ENCODE measurements at places on chromosomes 13 and 19.
A peak's percentile ranks its signal among the peaks of the same experiment; 100 is the strongest.

DNA sequence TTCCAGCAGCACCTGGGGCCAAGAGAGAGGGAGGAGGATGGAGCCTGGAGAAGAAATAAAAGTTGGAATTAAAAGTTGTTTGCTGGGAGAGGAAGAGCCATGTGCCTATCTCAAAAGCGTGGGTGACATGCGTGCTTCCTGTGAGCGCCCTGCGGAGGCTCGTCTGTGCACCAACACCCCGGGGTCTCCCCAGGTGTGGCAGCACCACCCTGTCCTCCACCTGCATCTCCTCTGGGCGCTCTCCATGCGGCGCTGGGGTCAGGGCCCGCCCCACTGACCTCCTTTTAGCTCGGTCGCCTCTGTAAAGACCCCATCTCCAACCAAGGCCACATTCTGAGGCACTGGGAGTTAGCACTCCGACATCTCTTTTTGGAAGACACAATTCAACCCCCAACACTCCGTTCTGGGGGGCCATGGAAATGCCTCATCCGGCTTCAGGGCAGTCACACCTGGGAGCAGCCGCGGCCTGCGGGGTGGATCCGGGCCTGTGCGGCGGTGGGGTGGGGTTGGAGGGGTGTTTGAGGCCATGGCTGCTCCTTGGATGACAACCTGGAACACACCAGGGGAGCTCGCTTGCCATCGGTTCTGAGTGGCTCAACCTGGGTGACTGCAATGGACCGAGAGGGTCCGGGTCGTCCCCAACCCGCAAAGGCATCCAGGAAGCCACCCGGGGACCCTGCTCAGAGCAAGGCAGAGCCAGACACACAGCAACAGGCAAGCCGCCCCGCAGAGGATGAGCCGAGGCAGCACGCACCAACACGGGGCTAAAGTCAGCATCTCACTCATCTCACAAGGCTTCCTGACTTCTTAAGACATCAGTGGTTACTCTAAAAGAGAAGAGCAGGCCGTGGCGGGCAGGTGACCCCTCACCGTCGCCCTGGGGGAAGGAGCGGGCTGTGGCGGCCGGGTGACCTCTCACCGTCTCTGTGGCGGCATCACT is 79.4 kb upstream of the MCF2L start:
- no peak for DNase-seq

- DNase-seq = no peak
Observed at GRCh38 chr19:47631681-47632446, 22.9 kb downstream of the BICRA start.

- DNase-seq = no peak
Observed at GRCh38 chr19:54152878-54153524, 6.5 kb downstream of the LENG1 start.

DNA sequence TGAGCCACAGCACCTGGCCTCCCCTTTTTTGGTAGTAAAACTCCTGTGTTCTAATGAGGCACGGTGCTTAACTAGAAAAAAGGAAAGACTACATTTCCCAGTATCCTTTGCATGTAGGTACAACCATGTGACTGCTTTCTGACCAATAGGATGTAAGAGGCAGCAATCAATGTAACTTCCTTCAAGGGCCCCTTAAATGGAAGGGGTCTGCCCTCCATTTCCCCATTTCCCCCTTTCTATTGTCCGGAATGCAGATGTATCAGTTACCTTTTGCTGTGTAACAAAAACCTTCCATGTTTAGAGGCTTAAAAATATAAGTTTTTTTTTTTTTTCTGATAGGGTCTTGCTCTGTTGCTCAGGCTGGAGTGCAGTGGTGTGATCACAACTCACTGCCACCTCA is 2.2 kb downstream of the GPR32 start:
- no peak for DNase-seq

DNA sequence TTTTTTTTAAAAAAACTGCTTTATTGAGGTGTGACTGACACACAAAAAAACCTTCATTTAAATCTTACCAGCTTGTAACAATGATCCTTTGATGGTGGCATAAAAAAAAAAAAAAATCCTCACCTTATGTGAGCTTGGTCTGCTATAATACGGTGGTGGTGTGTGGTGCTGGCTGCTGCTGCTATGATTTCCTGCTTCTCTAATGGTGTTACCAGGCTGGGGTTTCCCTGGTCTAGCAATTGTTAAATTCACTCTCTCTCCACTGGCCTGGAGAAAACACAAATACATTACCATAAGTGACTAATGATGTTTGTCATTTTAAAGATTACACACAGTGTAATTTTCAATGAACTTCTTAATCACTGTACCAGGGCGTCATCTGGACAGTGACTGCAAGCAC is 60.6 kb downstream of the LNX2 start:
- no peak for DNase-seq

DNA sequence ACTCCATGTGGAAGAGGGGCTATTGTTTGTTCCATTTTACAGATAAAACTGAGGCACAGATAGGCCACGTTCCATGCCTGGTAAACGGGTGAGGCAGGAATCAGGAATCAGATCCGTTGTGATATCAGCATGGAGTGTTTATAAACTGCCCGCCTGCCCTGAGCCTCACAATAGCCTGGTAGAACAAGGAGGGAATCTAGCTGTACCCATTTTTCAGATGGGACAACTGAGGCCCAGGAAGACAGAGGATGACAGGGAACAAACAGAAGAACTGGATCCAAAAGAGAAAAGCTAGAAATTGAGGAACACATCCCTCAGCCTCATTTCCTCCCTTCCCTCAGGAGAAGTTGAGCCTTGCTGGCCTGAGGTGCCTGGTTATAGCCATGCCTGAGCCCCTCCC is 32.5 kb downstream of the CERS4 start:
- no peak for DNase-seq

- DNase-seq = no peak
Observed at GRCh38 chr19:45307361-45307760, 15.3 kb downstream of the CKM start.

- no peak for DNase-seq
Observed at GRCh38 chr13:52850396-52851136, 2.1 kb upstream of the PCDH8 start.

DNA sequence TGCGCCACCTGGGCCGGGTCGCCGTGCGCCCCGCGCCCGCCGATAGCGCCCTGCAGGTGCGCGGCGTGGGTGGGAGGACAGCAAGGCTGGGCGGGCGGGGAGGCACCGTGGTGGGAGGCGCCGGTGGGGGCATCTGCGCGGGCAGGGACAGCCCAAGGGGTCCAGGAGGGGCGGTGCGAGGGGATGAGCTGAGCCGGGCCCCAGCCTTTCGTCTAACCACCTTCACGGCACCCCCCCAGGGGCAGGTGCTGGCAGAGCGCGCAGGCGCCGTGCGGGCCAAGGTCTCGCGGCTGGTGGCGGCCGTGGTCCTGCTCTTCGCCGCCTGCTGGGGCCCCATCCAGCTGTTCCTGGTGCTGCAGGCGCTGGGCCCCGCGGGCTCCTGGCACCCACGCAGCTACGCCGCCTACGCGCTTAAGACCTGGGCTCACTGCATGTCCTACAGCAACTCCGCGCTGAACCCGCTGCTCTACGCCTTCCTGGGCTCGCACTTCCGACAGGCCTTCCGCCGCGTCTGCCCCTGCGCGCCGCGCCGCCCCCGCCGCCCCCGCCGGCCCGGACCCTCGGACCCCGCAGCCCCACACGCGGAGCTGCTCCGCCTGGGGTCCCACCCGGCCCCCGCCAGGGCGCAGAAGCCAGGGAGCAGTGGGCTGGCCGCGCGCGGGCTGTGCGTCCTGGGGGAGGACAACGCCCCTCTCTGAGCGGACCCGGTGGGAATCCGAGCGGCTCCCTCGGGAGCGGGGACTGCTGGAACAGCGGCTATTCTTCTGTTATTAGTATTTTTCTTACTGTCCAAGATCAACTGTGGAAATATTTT is 3.1 kb downstream of the KISS1R start:
- DNase-seq = peak; percentile 64

DNA sequence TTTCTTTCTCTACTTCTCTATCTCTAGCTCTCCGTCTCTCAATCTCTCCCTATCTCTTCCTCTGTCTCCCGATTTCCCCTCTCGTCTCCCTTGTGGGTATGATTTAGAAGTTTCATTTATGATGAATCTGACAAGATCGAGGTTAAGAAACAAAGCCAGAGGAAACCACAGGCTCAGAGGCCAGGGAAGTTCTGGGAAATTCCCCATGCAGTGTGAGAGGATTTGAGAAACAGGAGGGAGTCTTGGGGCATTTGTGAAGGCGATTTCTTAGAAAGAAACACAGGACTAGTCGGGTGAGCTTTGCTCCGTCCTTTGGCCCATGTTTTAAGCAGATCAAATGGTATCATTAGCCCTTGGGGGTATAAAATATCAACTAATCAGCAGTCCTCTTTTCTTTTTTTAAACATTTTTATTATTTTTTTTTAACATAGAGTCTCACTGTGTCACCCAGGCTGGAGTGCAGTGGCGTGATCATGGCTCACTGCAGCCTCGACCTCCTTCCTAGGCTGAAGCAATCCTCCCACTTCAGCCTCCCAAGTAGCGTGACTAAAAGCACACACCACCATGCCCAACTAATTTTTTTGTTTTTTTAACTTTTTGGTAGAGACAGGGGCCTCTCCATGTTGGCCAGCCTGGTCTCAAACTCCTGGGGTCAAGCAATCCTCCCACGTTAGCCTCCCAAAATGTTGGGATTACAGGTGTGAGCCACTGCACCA is 25.8 kb downstream of the TNFSF9 start:
- no peak for DNase-seq

GRCh38 chr19:46605356-46605821 is 4.3 kb downstream of the CALM3 start:
- DNase-seq = no peak

DNA sequence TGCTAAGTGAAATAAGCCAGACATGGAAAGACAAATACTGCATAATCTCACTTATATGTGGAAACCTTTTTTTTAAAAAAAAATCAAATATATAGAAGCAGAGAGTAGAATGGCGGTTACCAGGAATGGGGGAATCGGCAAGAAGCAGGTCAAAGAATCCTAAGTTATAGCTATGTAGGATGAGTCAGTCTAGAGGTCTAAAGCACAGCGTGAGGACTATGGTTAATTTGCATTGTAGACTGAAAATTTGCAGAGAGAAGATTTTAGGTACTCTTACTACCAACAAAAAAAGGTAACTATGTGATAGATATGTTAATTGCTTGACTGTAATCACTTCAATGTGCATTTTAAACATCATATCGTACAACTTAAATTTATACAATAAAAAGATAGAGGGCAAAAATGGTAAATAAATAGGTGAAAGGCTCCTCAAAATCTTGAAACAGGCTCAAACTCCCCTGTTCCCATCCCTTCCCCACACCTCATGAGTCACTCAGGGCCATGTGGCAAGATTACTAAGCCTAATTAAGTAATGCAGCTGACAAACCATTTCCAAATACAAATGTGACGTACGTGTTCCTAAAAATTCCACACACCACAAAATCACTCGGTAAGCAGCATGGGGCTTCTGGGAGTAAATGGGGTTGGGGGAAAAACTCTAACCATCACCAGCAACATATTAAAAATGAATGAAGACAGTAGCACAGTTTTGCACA is 159.0 kb downstream of the USP12 start:
- DNase-seq = no peak

GRCh38 chr19:1648920-1649541 is 3.4 kb downstream of the TCF3 start:
- no peak for DNase-seq

- no peak for DNase-seq
Observed at GRCh38 chr13:25190256-25190655, 18.2 kb upstream of the AMER2 start.

DNA sequence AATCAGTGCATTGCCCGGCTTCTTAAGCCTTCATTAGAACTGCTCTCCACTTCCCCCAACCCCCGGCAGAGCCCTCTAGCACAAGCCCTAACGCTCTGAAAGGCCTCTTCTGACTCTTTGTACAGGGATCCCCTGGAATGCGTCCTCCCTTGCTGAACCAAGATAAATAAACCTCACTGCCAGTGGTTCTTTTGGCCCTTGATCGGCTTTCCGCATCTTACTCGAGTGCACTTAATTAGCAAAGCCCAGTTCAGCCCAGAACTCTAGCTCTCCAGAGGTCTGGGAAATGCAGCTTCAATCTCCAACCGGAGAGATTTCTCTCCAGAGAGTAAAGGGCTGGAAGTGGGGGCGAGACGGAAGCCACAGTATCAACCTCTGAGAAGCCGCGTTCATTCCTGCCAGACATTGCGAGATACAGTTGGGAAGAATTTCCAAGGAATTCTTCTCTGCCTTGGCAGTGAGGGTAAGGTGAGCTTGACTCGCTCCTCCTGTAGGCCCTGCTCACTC is 8.7 kb upstream of the ZNF444 start:
- no peak for DNase-seq

DNA sequence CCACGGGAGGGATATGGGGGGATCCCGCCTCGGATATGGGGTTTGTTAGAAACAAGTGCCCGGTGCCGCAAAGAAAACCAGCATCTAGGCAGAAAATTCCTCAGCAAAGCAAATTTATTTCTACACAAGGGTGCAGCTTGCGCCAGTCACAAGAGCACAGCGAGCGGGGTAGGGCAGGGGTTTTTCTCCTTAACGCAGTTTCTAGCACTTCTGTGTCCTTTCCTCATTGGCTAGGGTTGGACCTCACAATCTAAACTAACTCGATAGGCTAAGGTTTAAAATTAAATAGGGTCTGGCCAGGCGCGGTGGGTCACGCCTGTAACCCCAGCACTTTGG is 595 bp downstream of the ZNF440 start:
- no peak for DNase-seq

DNA sequence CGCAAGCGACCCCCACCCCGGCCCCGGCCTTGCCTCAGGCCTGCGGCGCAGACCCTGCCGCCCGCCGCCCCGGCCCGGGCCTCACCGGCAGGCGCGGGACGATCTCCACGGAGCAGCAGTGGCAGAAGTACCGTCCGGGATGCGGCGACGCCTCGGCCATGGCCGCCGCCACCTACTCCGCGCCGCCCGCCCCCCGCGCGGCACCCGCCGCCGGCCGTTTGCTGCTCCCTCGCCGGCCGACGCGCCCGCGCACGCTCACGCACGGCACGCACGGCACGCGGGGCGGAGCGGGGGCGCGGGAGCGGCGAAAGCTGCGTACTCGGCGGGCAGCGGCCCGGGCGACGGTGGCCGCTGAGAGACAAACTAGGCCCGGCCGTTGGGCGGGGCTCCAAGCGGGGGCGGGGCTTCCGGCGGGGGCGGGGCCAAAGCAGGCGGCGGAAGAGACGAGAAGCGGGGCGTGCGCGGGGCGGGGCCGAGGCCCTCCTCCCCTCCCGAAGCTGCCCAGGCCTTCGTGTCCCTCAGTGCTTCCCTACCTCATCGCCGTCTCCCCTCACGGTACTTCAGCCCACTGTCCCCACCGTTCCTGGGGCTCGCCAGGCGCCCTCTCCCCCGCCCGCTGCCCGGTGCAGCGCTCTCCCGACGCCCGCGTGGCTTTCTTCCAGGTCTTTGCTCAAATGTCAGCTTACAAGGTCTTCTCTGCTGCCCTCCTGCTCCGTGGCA is at the start of gene RNF126:
Gene RNF126 (minus strand): TSS at position 253 of the 720 bp plus-strand sequence. CDS start 93 bp downstream, at position 160.
- DNase-seq = peak; percentile 95
